DMS79 treated with DMSO at 0.1 percent for 48 hours (cell line): ENCODE measurements at places on chromosomes 5 and 9.

DNA sequence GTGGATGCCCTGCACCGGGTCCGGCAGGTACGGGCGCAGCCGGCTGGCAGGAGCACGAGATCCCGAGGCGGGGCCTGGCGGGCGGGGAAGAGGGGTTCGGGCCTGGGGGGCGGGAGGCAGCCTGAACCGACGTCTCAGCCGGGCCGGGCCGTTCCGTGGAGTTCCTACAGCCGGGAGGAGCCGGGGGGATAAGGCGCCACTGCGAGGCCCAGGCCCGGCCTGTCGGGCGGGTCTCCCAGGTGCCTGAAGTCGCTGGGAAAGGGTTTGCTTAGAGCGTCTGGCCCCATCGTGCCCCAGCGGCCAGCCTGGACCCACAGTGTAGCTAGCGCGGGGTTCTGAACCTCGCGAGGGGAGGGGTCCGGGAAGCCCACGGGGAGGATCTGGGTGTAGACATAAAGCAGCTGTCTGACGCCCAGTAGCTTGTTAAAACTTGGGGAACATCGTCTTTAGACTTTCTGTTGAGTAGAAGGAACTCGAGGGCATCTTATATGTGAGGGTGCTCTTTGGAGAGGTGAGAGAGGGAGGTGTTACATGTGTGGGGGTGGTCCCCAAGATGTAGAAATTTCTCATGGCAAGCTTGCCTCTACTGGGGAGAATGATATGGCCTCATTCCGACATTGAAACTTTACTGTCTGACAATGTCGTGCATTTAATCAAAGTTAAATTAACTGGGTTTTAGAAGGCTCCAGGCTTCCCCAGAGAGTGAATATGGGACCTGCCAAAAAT is 524 bp downstream of the FUBP3 start:
- DNase-seq, result no peak

DNA sequence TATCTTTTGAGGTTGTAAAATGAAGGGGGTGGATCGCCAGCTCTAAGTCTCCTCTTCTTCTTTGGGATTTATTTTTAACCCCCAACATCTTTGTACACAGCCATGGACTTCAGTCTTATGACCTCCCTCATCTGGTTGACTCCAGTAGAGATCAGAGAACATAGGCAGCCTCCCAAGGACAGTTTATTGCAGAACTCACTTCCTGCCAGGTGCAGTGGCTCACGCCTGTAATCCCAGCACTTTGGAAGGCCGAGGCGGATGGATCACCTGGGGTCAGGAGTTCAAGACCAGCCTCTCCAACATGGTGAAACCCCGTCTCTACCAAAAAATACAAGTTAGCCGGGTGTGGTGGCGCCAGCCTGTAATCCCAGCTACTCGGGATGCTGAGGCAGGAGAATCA is 2.8 kb upstream of the BHMT start:
- no peak for DNase-seq

DNA sequence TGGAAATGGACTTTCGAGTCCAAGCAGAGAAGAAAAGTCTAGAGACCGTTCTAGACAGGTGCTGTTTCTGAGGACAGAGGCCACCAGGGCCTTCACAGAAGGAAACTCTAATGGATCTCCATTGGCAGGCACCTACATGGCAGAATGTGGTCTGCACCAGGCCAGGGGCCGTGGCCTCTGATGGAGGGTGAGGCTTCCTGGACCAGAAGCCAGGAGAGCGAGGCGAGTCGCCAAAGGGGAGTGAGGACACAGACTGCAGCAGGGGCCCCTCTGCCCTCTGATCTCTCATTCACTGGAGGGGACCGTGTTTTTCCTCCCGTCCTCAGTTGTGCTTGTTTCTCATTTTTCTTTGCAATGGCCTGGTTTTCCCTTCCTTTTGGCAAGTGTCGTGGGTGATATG is 41.1 kb downstream of the ALG2 start:
- DNase-seq, result no peak

DNA sequence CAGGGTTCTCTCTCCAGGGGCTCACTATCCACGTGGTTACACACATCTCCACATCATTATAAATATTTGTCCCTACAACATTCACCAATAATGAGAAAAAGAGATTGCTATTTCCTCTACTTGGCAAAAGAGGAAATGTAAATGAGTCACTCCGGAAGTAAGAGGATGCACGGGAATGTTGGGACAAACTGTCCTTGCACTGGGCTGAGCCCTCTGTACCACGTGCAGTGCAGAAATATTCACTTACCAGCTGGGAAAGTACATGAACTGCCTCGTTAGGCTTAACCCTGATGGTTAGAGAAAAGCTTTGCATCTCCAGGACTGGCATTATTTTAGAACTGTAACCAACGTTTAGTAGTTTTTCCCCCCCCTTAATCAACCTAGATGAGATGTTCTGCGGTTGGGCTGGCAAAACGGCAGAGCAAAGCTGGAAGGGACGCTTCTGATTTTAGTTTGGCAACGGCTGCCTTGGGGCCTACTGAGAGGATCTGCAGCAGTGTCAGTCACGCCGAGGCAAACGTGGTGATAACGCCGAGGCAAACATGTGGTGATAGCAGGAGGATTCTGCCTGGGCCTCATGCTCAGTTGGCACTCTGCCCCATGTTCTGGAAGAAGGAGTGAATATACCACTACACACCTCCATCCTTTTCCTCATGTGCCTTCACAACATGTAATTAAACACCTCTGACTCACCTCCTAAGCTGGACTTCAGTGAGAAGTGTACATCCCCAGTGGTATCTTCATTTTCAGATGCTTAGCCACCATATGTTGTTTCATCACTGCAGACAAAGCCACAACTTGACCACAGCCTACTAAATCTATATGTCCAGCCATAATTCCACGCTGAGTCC is 661.4 kb upstream of the KLF4 start:
- DNase-seq, result no peak

DNA sequence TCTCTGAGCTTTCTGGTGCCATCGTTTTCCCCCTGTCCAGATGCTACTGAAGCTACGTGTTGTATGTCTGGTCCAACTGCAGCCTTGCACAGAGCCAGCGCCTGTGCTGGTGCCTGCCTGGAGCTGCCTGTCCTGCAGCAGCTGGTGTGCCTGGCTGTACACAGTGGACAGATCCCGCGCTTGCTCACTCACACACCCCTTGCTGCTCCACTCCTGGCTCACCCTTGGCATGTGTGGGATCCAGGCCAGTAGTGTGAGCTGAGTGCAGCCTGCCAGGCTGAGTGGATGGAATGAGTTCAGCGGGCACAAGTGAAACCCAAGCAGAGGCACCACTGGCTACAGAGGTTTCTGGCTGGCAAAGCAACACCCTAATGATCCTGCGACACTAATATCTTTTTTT is 40.4 kb downstream of the FER start:
- no peak for DNase-seq

GRCh38 chr5:75610201-75610600 is 1.1 kb upstream of the ANKDD1B start:
- no peak for DNase-seq

DNA sequence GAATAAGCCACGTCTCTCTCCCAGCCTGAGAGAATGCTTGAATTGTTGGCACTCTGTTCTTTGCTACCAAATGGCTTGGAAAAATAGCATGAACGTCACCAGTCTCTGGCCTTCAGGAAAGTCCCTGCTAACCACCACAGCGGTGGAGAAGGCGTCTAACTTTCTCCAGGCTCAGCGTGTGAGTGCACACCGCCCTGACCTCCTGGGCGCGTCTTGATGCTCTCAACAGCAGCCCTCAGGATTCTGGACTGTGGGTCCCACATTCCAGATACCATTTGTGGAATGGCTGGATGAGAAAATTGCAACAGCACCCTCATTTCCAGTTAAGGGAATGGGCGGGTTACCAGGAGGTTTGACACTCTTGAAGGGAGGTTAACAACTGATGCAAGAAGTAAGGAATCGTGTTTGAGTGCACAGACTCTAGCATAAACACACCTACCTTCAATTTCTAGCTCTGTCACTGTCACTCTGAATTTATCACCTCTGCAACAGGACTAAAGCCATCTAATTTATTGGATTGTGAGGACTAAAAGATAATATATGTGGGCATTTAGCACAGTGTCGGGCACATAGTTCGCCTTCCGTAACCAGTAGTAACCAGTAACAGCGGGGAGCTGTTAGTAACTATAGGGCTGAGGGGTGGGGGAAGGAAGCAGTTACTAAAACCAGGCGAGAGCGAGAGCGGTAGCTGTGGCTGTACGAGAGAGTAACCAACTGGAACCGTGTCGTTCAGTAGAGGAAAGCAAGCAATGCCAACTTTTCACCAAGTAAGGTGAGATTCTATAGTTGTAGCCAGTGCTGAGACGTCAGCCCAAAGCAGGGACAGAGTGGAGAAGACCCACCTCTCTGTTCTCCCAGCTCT is 807 bp upstream of the PLGRKT start:
- no peak for DNase-seq

DNA sequence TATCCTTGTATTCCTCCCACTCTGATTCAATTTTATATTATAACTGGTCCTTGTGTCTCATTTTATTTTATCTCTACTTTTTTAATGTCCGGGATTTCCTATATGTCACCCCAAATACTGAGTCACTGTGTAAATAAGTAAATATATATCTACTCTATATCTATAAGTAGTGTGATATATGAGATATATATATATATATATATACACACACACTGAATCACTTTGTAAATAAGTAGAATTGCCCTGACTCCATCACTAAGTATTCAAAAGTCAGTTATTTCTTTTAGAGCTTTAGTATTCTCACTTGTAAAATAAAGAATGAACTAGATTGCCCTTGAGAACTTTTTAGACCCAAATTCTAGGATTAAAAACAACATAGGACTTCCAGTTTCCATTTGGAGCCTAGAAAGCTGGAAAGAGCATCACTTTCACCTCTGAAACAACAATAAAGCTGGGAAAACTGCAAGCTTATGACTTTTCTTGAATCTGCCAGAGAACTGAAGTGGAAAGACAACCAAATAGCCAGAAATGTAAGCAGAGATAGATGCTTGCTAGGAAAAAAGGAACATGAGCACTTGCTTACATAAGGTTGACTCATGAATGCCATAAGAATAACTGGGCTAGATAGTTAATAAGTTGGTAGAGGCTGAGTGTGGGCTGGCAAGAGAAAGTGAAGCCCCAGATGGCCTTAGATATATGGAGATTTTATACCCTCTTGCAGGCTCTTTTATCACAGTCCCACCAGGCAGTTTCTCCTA is 171.1 kb upstream of the TLX3 start:
- DNase-seq, result no peak

GRCh38 chr5:151625285-151625684 is 34.2 kb upstream of the FAT2 start:
- no peak for DNase-seq

GRCh38 chr9:126131066-126132010 is 195.3 kb upstream of the MVB12B start:
- no peak for DNase-seq

- DNase-seq, result no peak
Measured at GRCh38 chr9:21616082-21616778, 134.1 kb upstream of the IFNE start.

- no peak for DNase-seq
Measured at GRCh38 chr9:26723486-26723885, 169.1 kb downstream of the CAAP1 start.

DNA sequence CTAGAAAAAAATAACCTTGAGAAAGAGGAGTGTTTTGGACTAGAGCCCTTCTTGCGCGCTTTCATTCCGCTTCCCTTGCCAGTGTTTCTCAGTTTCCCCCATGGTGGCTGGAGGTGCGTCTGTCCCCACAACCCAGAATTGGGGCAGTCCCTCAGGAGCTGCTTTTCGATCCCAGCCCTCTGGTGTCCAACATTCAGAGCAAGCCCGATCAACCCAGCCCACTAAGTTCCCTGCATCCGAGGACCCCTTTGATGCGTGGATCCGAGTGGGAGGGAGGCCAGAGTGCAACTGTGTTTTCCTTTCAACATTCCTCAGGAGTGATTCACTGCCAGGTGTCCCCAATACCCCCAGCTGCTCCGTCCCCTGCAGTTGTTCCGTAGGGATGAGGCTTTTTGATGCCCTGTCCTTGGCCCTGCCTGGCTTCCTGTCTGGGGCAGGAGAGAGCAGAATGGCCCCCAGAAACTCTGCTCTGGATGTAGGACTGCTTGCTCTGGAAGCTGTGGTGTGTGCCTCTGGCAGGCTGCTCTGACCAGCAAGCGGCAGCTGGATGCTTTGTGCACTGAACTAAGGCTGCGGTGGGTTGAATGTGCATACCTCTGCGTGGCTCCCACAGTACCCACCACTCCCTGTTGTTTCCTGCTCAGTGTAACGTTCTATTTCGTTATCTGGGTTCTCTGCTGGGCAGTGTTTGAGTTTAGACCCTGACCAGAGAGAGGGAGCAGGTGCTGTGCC is 117.5 kb downstream of the BOD1 start:
- no peak for DNase-seq

DNA sequence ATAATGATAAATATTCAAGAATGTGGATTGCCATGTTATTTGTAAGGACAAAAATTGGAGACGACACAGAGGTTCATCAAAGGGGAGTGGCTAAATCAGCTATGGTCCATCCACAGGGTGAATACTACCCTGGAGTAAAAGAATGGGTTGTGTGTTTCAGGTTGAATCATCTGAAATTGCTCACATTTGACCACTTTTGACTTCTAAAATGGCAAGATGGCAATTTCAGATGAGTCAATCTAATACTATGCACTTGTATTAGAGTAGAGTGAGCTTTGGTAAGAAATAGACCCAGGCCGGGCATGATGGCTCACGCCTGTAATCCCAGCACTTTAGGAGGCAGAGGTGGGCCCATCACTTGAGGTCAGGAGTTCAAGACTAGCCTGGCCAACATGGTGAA is 131.8 kb downstream of the GAPVD1 start:
- no peak for DNase-seq

DNA sequence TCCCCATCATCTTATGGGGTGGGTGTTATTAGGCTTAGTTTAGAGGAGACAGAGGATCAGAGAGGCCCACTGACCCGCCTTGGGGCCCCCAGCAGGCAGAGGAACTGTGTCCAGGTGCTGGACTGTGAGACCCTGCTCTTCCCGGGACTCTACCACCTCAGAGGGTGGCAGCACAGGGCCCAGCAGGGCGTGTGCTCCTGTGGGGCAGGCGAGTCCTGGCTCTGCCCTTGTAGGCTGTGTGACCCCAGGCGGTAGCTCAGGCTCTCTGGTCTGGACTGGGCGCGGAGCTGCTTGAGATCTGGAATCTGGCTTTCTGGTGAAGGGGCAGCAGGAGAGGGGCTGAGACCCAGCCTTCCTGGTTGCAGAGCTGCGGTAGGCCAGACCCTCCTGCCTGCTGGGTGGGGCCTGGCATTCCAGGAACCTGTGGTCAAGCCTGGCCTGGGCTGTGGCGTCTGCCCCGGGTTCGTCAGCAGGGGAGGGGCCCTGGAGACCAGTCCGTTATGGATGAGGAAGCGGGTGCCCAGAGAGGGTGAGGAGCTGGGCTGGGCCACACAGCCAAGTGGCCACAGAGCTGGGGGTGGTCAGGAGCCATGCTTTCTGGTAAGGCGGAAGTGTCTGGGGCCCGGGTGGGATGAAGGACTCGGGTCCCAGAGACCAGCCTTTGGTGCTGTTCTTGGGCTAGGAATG is 46.5 kb downstream of the RXRA start:
- DNase-seq, result no peak

DNA sequence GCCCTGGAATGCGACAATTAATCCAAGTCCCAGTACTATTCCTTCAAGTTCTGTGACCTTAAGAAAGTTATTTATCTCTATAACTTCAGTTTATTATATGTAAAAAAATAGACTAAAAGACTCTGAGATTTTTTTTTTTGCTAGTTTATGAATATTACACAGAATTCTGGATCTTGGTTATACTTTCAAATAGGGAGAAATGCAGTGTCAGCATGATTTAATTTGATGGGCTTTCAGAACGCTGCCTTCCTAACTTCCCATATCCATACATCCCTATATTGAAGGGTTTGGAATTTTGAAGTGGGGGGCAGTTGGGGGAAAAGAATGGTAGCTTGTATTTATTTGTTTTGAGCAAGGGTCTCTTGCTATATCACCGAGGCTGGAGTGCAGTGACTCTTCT is 98.4 kb upstream of the MEGF10 start:
- DNase-seq, result no peak

GRCh38 chr5:81830596-81830995 is 79.7 kb upstream of the SSBP2 start:
- no peak for DNase-seq
